ENCODE measurements at places on chromosomes 1 and 21.

DNA sequence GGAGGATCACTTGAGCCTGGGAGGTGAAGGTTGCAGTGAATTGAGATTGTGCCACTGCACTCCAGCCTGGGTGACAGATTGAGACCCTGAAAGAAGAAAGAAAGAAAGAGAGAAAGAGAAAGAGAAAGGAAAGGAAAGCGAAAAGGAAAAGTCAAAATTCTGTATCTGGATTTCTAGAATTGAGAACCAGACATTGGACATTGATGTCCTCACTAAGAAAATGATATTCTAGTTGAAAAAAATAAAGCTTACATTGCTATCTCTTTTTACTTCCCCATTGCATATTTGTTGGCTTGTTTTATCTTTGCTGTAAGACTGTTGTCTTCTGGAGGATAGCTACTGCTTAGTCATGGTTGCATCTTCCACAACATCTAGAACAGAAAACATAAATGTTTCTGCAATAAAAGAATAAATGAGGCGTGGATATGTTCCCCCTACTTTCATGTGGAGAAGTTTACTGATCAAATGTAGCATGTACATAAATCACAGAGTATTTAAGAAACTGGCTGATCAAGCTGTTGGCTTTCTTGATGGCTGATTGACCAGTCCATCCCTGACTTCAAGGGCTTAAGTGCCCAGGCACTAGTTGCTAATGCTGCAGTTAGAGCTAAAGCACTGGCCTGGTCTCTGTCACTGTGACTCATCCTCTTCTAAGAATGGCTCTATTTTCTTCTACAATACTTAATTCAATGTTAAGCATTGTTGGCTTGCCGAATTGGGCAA is 17.7 kb downstream of the CD53 start:
- no peak for DNase-seq

DNA sequence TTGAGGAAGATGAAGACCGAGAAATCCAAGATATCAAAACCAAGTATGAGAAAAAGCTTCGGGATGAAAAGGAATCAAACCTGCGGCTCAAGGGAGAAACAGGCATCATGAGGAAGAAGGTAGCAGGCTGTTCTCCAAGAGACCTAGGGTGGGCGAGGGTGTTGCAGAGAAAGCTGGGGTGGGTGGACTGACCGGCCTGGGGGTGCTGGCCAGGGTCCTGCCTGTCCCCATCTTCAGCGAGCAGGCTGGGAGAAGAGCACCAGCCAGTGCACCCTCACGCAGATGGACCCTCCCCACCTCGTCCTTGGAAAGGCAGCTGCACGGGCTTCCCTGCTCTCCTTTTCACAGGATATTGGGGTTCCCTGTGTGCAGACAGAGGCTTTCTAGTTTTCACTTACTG is 46.9 kb upstream of the TMEM125 start:
- no peak for DNase-seq

- no peak for DNase-seq
Observed at GRCh38 chr1:7136166-7136953, 351.1 kb downstream of the CAMTA1 start.

- DNase-seq: no peak
Observed at GRCh38 chr1:37274486-37274885, 199.9 kb upstream of the ZC3H12A start.

DNA sequence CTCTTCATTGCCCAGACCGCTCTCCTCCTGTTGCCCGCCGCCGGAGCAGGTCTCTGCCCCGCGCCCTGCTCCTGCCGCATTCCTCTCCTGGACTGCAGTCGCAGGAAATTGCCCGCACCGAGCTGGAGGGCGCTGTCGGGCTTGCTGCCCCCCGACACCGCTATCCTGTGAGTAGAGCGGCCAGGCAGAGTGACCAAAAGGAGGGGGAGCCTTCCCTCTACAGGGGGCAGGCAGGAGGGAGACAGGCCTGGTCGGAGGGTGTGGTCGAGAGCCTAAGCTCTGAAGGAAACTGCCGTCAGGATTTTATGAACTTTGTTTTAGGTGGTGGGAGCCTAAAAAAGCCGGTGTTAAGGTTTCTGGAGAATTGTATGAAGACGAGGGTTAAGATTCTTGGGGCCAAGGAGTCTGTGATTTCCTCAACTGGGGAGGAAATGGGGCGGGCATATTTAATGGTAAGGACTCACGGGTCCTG is 517 bp downstream of the LRIG2 start:
- DNase-seq: no peak

GRCh38 chr1:54342742-54343687 is 63.2 kb downstream of the SSBP3 start:
- no peak for DNase-seq

GRCh38 chr1:89200663-89201062 is 1.9 kb upstream of the GBP4 start:
- no peak for DNase-seq
